ENCODE measurements at places on chromosomes 6 and 20.

DNA sequence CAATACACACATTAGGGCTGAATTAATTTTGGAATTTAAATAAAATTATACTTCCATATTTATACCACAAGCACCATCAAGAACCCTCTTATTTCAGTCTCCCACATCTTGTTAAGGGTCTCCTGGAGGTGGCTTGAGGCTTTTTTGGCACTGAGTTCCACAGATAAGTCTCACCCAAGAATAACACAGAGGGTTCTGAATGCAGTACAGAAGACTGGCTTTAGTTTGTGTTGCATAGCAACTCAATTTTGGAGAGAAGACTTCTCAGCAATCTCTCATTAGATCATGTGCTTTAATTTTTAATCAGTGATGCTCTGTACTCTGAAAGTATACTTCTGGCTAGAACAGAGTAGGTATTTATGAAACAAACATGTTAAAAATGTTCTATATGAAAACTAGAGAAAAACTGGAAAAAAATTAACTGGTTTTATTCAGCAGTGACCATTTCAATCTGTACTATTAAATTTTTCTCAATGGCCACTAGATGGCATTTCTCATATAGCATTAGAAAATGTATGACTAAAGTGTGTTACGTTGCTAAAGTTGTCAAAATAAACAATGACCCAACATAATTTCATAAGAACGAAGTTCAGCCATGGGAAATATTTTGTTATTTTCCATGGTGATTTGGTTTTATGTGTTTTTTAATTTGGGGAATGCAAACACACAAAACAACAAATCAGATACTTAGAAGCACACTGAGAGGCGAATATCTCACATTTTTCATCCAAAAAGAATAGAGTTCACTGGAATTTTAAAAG, 32.7 kb upstream of the MAP7 start:
- no peak for DNase-seq

DNA sequence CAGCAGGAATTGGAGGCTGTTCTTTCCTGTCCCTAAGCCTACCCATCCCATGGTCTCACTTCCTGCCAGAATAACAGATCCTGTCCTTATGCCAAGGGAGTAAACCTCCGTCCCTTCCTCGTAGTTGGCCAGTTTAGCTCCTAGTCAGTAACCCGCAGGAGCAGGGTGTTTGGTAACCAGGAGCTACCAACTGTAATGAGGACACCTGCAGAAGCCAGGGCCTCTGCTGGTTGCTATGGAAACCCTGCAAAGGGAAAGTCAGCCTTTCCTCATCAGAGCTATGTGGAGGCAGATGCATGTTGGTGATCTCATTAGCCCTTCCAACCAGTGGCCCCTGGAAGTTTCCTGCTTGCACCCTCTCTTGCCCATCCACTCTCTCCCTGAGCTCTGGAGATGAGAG, 368.2 kb upstream of the SULF2 start:
- DNase-seq = no peak

- DNase-seq = no peak
Observed at GRCh38 chr20:15440049-15440820, 1102.8 kb upstream of the FLRT3 start.

DNA sequence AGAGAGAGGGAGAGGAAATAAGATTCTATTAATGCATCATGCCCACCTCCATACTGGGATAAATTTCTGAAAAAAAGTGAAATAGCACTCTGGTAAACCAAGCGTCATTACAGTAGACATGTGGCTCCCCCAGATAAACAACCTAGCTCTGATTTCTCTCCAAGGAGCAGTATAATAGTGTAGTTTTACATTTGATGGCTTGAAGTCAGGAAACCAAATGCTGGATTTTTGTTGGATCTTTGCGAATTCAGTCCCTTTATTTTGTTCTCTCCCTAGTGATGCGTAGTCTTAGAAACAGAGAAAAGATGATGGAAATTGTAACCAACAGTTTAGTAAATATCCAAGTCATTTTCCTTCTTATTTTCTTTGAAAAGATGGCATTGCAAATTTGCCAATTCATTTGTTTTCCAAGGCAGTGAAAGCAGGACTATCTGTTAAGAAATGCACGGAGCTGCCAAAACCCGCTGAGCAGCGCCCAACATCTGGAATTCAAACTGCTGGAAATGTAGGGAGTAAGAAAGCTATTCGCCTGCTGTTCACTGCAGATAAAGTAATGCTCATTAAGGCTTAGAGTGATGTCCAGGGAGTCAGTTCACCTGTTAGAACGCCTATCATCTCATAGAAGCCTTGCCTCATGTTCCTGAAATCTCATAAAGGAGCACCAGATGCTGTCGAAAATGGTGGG, 85.7 kb upstream of the DOK5 start:
- no peak for DNase-seq

DNA sequence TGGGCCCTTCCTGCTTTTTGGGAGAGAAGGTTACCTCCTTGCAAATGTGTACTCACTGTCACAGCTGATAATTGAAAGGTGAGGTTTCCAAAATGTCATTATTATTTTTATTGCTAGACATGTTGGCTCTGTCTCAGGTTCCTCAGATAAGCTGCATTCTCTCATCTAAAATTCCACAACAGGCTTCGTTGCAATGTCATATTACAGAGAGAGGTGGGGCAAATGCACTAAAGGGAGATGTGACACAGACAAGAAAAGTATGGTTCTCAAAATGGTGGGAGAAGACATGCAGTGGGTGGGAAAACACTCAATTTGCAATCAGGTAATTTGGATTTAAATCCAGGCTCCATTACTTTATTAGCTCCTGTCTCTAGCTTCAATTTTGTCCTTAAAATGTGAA, 256.4 kb upstream of the POU3F2 start:
- no peak for DNase-seq

DNA sequence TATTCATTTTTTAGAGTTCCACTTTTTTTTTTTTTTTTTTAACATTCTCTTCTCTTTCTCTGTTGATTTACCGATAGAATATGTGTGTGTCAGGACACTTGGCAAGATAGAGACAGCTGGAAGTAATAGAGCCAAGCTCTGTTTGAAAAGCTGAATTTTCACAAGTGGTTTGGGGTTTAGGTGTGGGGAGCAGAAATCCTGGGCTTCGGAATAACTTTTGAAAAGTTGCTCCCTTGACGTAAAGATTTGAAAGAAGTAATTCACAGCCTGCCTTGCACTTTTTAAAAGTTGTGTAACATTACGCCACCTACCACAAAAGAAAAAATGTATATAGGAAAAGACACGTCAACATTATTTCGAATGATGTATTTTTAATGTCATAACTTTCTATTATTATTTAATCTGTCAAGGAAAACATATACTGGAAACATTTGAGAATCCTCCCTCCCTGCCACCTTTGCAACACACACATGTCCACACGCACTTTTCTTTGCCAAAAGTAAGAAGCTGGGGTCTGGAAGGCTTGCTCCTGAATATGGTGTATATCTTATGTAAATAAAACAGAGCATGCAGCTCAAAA, 917.9 kb downstream of the KIF16B start:
- DNase-seq = no peak

GRCh38 chr6:22418714-22419113, 121.9 kb upstream of the PRL start:
- DNase-seq = no peak

DNA sequence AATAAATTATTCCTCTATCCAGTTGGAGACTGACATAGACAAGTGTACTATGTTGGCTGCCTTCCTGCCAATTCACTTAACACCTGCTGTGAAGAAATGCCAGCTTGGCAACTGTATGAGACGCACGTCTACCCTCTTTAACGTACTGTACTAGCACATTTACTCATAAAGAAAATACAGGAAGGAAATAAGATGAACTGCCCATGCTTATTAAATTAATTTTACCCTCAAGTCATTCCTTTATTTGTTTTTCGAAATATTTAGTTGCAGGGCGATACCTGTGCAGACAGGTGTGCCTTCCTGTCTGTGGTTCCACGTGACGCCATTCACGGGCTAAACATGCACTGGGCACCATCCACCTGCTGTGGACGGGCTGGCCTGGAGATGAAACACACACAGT, 52.0 kb downstream of the PSMG4 start:
- no peak for DNase-seq

DNA sequence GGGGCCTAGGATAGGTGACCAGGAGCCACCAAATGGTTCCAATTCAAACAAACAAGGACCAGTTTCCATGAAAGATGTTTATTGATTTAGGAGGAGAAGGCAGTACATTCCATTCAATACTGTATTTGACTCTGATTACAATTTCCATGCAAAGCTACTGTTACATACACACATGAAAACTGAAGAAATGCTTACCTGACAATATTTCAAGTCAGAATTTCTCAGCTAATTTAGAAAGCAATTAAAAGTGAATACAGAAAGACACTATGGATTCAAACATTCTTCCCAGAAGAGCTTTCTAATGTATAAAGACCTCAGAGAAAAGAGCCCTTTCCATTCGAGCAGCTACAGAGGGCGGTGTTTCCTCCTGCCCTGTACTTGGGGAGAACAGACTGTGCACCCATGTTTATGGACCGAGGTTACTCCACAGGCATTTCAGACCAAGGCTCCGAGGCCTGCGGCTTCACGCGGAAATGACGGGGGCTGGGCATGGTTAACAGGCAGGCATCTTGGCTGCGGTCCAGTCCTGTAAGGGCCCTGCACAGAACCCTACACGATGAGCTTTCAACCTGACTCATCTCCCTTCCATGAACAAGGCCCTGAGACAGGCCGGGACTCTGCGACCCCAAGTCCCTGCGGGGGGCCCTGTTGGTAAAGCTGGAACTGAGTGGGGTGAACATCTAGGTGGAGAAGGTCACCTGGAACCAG, 25.7 kb upstream of the TCFL5 start:
- DNase-seq = no peak

DNA sequence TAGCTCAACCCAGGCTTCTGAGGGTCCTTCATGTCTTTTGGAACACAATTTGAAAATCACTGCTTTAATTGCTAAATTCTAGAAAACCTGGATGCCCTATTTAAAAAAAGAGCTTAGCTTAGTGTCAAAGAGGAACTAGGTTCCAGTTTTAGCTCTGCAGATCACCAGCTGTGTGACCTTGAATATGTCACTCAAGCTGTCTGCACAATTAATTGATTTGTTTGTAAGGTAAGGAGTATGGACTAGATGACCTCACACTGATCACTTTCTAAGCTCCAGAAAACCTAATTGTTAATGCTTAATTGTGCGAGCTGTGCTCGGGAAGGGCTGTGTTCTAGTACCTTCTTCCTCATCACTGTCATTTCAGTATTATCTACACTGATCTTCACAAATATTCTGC, 26.2 kb downstream of the UTRN start:
- no peak for DNase-seq

GRCh38 chr6:130978660-130979396, 84.2 kb downstream of the EPB41L2 start:
- DNase-seq = no peak

GRCh38 chr6:162443101-162443500, 284.5 kb downstream of the PRKN start:
- DNase-seq = no peak

- no peak for DNase-seq
Observed at GRCh38 chr20:4795394-4795793, 73.7 kb downstream of the PRND start.

GRCh38 chr6:33828452-33828763, 24.6 kb upstream of the MLN start:
- no peak for DNase-seq
